Stimulated activated CD4-positive, alpha-beta T cell treated with anti-CD3 and anti-CD28 coated beads, Interleukin-2, amount 100 ng/mL, for 48 hours (primary cell): ENCODE measurements at places on chromosomes 3 and 15.
A peak's percentile ranks its signal among the peaks of the same experiment; 100 is the strongest.

DNA sequence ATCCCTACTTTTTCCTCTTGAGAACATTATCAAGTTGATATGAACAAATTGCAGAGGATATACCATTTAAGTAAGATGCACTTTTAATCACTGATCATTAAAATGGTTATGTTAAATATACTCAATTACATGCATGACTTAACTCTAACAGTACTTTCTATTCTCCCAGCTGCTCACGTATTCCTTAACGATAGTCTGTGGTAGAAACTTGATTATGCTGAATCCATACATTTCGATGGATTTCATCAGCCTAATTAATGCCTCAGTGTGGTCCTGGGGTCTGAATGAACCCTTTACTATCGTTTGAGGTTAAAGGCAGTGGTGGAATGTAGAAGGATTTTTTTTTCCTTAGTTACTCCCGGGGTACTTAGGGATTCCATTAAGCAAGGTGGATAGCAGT lies 18.6 kb downstream of the SOX2 start:
- DNase-seq: no peak

- DNase-seq: no peak
These were observed 59.5 kb upstream of the TRPC1 start for GRCh38 chr3:142664311-142664710.

GRCh38 chr15:41942886-41943285 lies 29.5 kb downstream of the EHD4 start:
- no peak for DNase-seq

GRCh38 chr3:32045091-32045915 lies 61.1 kb upstream of the GPD1L start:
- DNase-seq: no peak

GRCh38 chr15:96331144-96331944 lies 844 bp downstream of the NR2F2 start:
- DNase-seq: no peak

DNA sequence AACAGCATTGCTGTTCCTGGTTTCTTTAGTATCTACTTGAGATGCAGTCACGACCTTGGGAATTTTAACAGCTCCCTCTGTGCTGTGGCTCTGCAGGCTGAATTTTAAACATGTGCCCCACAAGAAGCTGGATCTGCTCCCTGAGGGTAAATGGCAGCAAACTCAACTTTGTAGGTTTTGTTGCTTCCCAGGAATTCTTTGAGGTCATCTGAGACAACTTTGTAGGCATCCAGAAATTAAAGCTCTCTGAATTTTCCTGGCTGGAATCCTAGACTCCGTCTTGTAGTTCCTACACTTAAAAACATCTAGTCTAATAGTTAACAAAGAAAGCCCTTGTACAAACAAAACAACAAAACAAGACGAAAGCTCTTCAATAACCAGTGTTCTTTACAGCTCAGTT lies 366.3 kb downstream of the FEZF2 start:
- DNase-seq: no peak

GRCh38 chr15:74402873-74403587 lies 30.7 kb downstream of the SEMA7A start:
- DNase-seq: peak; percentile 74

GRCh38 chr15:83959477-83959876 lies 276.1 kb upstream of the GOLGA6L4 start:
- DNase-seq: no peak

DNA sequence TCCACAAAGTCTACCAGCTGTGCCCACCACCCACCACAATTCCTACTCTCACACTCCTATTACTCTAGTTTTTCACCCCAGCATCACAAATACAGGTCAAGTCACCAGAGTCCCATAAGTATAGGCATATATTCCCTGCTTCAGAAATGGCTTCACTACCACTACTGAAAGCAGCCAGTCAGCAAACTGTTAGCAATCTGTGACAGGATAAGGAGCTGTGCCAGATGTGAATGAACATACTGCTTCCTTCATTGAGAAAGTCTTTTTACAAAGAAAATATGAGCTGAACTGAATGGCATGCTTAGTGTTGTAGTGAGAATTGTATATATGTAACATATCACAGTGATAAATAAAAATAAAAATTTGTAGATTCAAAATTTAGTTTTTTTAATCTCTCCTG lies 76.8 kb downstream of the C3orf85 start:
- no peak for DNase-seq

DNA sequence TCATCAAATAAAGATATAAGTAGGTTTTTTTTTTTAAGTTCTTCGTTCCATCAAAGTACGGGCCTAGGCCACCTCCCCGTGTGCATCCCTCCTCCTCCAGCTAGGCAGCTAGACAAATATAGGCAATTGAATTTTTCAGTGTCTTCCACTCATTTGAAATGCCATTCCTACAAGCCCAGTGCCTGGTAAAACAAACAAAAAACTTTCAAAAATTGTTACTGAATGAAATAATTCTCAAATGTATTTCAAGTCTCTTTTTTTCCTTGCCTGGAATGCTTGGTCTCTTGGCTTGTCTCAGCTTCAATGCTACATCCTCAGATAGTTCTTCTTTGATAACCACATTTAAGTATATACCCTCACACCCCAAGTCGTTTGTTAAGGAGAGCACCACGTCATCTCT lies 3.8 kb downstream of the EIF2AK4 start:
- no peak for DNase-seq

DNA sequence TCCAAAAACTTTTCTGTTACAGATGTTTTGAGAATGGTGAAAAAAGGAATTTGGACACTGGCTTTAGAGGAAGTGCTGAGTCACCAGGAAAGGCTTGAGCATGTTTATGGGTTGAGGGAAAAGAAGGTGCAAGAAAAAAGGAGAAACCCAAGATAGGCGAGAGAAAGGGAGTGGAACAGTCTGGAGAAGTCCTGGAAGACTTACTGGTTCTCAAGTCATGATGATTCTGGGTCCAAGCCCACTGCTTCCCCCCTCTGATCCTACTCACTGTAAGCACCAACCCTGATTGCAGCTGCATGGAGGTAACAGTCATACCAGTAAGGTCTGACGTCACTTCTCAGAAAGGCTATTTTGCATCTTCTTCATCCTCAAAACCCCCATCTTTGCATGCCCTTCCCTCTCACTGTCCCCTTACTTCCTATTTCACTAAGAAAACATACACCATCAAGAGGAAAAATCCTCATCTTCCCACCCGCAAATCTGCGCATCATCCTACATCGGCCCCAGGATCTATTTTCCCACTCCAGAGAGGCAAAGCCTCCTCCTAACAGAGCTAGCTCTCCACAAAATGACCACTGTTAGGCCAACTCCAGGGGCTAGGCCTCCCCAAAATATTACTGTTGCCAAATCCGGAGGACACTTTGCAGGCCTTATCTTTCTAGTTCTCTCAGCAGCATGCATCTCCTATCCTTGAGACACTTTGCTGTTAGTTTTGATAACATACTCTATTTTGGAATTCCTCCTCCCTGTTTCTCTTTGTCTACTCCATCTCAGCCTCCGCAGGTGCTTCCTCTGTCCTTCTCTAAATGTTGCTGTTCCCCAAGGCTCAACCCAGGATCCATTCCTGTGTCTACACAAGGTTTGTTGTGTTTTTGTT lies 3.2 kb upstream of the ATP13A3 start:
- DNase-seq: no peak

GRCh38 chr3:60047426-60048200 lies 997.8 kb upstream of the CFAP20DC start:
- no peak for DNase-seq

DNA sequence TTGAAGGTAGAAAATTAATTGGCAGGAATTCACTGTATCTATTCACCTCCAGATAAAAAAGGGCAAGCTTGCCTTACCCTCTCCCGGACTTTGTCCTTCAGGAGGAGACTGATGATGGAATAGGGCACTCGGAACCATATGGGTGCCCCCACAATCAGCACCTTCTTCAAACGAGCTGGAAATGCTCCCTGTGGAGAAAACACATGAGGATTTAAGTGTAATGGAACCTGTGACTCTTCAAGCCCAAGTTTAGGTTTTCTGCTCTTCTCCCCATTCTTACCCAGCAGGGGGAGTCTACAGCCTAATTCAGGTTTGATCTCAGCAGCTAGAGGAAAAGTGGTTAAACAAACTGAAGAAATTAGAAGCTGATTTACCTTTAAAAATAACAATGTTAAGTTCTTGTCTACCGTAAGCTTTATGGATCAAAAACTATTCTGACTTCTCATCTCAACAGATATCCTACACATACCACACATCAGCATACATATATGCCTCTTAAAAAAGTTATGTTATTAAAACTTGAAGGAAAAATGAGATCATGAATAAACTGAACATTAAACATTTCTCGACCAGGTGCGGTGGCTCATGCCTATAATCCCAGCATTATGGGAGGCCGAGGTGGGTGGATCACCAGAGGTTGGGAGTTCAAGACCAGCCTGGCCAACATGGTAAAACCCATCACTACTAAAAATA lies 57.5 kb upstream of the SIN3A start:
- no peak for DNase-seq

DNA sequence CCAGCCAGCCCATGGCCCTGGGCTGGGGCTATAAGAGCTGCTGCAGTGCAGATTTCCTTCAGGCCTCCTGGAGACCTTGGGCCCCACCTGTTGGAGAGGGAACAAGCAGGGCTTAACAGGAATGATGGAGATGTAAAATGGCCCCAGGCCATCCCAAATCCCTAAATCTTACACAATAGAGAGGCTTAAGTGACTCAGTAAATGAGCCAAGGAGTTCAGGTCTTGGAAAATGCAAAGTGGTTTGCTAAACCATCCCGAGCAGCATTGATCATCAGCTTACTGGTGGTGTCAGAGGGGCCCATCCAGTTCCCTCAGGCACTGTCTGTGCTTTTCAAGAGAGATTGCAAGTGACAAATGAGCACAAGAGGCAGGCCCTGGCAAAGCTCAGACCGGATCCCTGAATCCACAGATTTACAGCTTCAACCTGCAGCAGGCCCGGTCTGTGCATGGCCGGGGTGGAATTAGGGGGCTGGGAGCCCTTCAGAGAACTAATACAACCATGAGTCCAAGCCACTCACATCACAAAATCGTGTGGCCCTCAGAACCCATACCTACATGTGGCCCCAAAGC lies 325.4 kb downstream of the UACA start:
- no peak for DNase-seq

- DNase-seq: no peak
These were observed 28.4 kb downstream of the CRTC3 start for GRCh38 chr15:90558171-90558573.

DNA sequence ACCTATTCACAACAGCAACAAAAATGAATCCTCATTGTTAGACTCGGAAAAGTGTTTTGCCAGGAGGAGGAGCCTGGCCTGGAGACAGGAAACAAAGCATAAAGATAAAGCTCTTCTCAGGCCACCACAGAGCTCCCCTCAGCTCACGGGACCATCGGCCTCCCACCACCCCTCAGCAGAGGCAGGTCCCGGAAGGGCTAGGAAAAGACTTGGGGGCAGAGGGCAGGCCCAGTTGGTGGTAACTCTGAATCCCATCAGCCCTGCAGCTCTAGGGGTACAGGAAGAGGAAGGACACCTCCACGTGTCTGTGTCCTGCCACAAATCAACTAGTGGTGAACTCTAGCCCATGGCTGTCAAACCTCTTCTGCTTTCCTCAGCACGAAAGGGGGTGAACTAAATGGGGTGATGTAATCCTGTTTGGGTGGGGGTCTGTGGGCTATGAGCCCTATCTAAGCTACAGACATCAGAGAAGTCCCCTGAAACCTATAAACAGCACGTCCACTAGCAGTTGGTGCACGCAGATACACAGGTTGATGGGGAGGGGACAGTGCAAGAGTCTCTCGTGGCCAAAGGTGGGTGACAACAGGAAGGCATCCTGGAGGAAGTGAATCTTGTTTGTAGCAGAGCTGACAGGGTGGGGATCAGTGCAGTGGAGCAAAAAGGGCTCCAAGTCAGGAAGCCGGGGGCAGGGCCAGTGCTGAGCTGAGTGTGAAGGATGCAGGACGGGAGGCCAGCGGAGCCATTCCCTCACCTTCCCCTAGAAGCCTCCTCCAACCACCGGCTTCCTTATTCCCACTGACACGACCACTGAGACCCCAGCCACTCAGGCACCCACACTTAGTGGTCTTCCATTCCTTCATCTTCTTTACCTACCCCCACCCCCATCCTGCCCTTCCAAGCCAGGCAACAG lies 111.1 kb upstream of the HACD2 start:
- no peak for DNase-seq

DNA sequence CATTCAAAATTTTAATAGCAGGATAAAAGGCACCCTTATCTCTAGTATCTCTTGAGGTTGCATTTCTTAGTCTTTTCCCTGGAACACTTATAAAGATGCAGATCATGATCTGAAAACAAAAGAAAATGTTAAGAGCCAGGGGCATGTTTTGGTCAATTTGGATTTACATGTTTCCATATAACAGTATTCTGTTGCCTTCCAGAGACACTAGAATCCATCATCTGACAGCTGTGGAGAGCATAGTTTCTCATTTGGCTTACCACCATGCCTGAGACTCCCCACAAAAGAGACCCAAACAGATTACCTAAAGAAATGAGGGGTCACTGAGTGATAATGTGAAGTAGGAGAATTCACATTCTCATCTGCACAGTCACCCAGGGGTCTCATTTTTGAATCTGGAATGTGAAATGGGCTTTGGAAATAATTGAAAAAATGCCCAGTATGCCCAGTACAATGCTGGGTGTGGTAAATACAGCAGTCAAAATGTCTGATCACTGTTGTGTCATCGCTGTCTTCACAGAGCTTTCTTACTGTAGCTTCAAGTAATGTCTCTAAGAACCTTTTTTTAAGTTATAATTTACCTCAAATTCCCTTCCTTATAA lies 79.9 kb upstream of the ZBTB20 start:
- DNase-seq: no peak

DNA sequence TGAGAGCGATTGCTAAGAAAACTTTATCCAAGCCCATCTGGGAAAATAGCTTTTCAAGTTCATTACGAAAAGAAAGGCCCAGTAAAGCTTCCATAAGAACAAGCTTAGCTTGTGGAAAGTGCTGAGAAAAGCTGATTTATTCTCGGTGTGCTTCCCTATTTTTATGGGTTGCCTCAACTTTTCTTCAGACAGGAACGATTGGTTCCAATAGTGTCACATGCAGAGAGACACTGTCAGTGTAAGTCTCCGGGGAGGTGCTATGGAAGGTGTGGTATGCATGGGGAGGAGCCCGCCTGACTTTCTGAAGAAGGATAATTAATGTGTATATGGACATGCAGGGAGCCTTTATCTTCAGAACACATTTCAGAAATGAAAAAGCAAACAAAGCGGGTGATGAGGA lies 177.2 kb downstream of the SSR3 start:
- no peak for DNase-seq

DNA sequence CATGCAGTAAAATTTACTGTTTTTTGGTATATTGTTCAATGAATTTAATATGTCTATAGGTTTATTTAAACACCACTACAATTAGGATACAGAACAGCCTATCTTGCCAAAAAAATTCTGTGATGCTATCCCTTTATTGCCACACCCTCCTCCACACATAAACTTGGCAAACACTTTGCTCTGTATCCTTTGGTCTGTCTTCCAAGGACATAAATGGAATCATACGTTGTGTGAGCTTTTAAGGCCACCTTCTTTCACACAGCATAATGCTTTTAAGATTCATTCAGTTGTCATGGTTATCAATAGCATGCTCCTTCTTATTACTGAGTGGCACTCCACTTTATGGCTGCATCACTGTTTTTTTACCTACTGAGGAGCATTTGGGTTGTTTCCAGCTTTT lies 71.5 kb downstream of the CERS3 start:
- DNase-seq: no peak
